Pons (tissue), 1 donor: ENCODE measurements at places on chromosomes 11 and 22.

- peak; percentile 33 for DNase-seq
Observed at GRCh38 chr22:26617271-26618199, at the start of gene CRYBB1. Gene CRYBB1 (minus strand): TSS chr22:26618027. CDS start chr22:26616319, 1,708 bp downstream.

GRCh38 chr11:93017821-93018690 lies 48.6 kb downstream of the MTNR1B start:
- no peak for DNase-seq

GRCh38 chr22:41619979-41620588 lies 759 bp downstream of the DESI1 start:
- no peak for DNase-seq

DNA sequence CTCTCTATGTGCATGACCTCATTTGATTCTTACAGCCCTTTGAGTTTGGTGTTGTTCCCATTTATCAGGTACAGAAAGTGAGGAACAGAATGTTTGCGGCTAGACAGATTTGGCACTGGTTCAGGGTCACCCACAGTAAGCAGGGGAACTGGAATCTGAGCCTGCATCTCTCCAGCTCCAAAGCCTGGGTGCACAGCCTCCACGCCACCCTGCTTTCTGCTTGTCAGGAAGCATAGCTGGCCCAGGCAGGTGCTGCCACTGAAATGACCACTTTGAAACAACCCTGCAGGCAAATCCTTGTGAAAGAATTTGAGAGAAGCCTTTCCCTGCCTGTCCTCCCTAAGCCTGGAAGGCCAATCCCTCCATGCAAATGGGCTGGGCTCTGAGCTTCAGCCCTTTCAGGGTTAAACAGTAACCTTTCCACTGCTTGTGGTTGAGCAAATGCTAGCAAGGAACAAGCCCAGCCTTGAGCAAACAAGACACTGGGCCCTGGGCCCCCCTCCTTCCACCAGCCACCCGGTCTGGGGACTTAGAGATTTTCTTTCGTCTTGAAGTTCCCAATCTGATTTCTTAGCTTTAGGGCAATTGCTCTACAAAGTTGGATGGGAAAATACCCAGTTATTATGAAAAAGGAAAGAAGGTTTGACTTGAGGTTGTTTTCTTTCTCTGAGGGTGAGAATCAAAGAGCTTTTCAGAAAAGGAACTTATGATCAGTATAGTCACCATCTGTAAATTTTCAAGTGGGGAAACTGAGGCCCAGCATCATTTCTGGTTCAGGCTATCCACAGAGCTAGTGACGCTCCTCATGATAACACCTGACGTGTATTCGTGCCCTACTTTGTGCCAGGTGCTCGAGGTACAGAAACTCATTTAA lies 19.4 kb downstream of the EHF start:
- no peak for DNase-seq

- DNase-seq: no peak
Observed at GRCh38 chr11:82732348-82732733, 1.3 kb downstream of the FAM181B start.

- DNase-seq: no peak
Observed at GRCh38 chr22:25076336-25076735, 123.3 kb upstream of the CRYBB3 start.
